Activated T-cell treated with anti-CD3 and anti-CD28 coated beads, Interleukin-2, amount 50 U/mL, for 4 hours (primary cell): ENCODE measurements at places on chromosomes 12 and 14. TPM values are rescaled to one million over a fixed set of nuclear protein-coding genes. Genes with fewer than 3 reads are reported as not detected.

DNA sequence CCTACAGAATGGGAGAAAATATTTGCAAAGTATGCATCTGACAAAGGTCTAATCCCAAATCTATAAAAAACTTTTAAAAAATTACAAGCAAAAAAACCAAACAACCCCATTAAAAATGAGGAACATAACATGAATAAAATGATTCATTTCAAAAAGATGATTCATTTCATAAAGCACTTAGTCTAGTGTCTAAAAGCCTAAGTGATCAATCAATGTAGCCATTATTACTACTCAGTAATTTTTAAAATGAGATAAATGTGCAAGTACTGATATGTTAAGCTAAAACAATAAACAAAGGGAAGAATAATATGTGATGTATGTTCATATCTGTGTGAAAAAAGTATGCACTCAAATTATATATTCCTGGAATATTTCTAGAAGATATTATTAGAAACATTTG, 119.1 kb upstream of the GARIN6 start:
- no peak for DNase-seq

- no peak for DNase-seq
Observed at GRCh38 chr12:12167847-12168246, 97.1 kb downstream of the BCL2L14 start.

GRCh38 chr14:54681811-54682261, 114.9 kb downstream of the SAMD4A start:
- no peak for DNase-seq

DNA sequence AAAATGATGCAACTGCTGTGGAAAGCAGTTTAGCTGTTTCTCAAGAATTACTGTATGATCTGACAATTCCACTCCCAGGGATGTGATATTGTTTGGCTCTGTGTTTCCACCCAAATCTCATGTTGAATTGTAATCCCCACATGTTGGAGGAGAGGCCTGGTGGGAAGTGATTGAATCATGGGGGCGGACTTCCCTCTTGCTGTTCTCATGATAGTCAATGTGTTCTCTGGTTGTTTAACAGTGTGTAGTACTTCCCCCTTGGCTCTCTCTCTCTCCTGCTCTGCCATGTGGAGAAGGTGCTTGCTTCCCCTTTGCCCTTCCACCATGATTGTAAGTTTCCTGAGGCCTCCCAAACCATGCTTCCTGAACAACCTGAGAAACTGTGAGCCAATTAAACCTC, 93.4 kb upstream of the CPM start:
- no peak for DNase-seq

DNA sequence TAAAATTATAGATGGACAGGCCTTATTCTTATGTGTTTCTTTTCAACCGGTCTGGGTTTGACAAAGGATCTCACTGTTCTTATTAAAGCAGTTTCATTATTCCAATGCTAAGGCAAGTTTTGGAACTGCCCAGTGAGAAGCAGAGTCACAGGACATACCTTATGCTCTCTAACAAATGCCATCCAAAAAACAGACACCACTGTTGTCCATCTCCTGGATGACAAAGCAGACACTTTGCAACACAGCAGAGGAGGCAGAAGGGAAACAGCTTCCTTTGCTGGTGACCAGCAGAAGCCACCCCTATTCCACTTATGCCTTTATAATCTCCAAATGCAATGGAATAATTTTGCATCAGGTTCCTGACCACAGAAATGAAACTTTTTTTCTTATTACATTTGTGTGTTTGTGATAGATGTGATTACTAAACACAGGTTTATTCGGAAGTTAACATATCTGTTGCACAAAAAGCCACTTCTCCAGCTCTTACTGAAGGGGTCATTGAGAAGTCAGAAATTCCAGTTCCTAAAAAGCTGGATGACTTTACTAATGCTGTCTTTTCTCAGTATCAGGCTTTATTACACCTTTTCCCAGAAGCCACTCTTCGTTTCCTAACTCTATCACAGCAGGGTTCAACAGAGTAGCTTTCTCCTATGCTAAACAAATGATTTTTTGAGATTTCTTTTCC, 115.6 kb downstream of the BTG1 start:
- DNase-seq = no peak

DNA sequence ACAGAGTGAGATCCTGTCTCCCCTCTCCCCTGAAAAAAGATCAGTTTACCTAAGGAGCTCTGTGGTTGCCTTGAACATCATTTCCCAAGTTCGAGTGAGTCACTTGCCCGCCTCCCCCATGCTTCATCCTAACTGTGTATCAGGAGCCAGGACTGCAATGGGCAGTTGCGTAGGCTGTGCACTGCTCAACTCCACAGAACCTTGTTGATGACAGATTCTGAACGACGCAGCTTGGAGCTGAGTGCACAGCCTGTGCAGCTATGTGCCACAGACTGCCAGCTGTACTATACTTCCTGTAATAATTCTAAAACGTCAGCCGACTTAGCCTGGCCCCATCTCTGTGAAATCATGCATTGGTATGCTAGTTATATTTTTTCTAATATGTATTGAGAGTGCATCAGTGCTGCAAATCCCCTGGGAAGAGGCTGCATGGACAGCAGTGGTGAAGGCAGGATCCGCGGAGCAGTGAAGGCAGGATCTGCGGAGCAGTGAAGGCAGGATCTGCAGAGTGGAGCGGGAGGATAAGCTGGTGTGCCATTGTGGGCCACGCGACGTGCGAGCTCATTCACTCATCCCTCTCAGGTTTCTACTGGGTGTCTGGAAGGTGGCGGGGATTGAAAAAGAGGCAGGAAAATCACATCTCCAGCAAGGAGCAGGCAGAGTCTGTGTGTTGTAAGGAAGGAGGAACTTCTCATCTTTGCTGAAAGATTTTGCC, 80.8 kb downstream of the GALNT9 start:
- no peak for DNase-seq

AKAP6 gene
- total RNA-seq = 1.3 TPM
